ENCODE measurements at places on chromosomes 4 and X. TPM values are rescaled to one million over a fixed set of nuclear protein-coding genes. Genes with fewer than 3 reads are reported as not detected.
A peak's percentile ranks its signal among the peaks of the same experiment; 100 is the strongest.

The HELQ gene
- 17.3 TPM for polyA plus RNA-seq

The HTR2C gene
- polyA plus RNA-seq: 0.53 TPM

The SPANXN3 gene
- polyA plus RNA-seq: not detected

The NIPAL1 gene
- 6.4 TPM for polyA plus RNA-seq

- no peak for DNase-seq
Measured at GRCh38 chr4:84778041-84778440, 188.4 kb downstream of the WDFY3 start.

GRCh38 chr4:106340774-106341173, 24.4 kb downstream of the AIMP1 start:
- no peak for DNase-seq

GRCh38 chrX:10326578-10326977, 169.8 kb downstream of the CLCN4 start:
- DNase-seq: no peak

The SLC2A9 gene
- 8.4 TPM for polyA plus RNA-seq

GRCh38 chrX:107970073-107970472, 12.1 kb downstream of the TEX13B start:
- no peak for DNase-seq

DNA sequence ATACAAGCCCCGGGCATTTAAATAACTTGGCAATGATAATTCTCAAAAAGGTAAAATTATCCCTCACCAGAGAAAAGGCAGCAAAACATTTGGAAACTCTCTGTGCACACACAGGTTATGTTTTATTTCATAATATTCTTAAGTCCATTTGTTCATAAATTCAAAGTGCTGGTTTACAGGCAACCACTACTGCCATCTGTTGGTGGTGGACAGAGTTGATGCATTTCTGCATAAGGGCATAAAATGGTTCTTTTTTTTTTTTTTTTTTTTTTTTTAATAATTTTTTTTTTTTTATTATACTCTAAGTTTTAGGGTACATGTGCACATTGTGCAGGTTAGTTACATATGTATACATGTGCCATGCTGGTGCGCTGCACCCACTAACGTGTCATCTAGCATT, 31.5 kb upstream of the IL21 start:
- no peak for DNase-seq

The GYG2 gene
- 18.1 TPM for polyA plus RNA-seq

- no peak for DNase-seq
Measured at GRCh38 chrX:108199691-108200090, 108.1 kb downstream of the ATG4A start.

GRCh38 chr4:158870282-158870625, 101.4 kb downstream of the FNIP2 start:
- no peak for DNase-seq

GRCh38 chr4:1604706-1605205, 79.4 kb downstream of the FAM53A start:
- DNase-seq: no peak

- DNase-seq: no peak
Measured at GRCh38 chr4:75001871-75002270, 69.0 kb downstream of the PARM1 start.

The TBX22 gene
- polyA plus RNA-seq: 3.2 TPM

GRCh38 chr4:173314715-173315114, 19.4 kb downstream of the HMGB2 start:
- DNase-seq: no peak

The TMSB15A gene
- polyA plus RNA-seq: 72.1 TPM

The CT45A5 gene
- not detected for polyA plus RNA-seq

DNA sequence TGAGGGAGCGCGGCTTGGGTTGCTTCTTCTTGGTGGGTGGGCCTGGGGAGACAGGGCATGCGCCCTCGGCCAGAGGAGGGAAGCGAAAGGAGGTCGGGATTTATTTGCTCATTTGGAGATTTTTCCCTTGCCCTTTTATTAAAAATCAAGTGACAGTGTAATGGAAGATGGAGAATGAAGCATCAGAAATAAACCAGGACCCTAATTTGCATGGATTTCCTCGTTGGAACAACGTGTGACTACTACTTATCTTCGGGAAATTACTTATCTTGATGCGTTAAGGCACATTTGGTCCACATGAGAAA, 709 bp upstream of the CLOCK start:
- peak; percentile 25 for DNase-seq

- no peak for DNase-seq
Measured at GRCh38 chr4:106587558-106587957, 219.0 kb upstream of the GIMD1 start.

The EMCN gene
- 167 TPM for polyA plus RNA-seq

The INTS6L gene
- 24.2 TPM for polyA plus RNA-seq

Measured in right renal cortex interstitium (tissue), 3 donors.